ENCODE measurements at places on chromosomes 11 and 22.

DNA sequence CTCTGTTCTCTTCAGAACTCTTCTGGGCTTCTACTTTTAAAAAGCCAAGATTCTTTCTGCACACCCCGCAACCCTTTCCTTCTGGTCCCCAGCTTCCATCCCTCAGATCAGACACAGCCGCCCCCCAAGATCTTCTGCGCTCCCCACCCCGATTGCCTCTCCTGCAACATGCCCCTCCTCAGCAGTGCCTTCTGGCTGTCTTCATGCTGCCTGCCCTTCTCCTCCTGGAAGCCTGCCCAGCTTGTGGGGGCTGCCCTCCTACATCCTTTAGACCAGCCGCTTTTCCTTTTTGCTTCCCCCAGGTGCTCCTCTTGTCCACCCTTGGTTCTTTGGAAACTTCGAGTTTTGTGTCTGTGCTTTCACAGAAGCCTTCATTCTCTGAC lies 144.2 kb downstream of the FEZ1 start:
- no peak for DNase-seq

GRCh38 chr11:78833237-78833636 lies 258.6 kb upstream of the NARS2 start:
- no peak for DNase-seq

GRCh38 chr11:122796128-122796717 lies 42.1 kb upstream of the CRTAM start:
- peak; percentile 75 for DNase-seq

DNA sequence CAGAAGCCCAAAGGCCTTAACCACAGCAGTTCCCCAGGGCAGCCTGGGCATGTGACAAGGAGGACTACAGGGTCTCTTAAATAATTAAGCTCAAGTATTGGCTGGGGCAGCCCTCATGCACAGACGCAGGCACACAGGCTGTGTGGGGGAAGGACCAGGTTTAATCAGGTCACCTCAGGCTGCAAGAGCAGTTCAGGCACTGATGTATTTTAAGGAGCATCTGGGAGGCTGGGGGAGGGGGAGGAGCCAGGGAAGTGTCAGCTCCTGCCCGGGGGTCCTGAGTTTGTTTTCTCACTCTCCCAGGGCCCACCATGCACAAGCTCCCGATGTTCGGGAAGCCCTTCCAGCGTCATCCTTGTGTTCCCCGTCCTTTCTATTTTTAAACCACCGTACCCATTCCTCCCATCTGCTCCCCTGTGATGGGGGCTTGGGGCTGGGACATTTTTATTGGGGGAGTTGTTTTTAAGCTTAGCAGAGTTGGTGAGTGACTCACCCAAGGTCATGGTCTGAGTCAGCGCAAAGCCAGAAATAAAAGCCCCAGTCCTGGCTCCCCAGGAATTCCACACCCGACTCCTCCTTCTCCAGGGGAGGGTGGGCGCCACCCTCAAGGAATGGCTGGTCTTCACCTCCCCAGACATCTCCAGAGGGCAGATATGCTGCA lies 2.4 kb downstream of the CSDC2 start:
- no peak for DNase-seq

DNA sequence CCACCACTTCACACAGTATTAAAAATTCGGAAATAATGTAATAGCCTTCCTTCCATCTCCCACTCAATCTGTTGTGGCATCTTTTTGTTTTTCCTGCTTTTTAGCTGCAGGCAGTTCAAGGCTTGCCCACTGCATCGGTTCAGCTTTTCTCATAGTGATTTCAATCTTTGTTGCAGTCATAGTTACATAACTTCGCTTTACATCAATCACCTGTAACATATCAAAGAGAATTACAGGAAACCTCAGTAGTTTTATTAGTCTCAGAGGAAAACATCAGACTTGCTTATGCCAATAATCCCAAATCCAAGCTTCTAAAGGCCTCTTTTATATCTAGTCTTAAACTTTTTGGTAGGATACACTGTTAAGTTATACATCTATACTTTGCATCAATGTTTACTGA lies 20.5 kb downstream of the CHORDC1 start:
- no peak for DNase-seq

GRCh38 chr11:8612522-8612921 lies 18.5 kb upstream of the STK33 start:
- DNase-seq: no peak

DNA sequence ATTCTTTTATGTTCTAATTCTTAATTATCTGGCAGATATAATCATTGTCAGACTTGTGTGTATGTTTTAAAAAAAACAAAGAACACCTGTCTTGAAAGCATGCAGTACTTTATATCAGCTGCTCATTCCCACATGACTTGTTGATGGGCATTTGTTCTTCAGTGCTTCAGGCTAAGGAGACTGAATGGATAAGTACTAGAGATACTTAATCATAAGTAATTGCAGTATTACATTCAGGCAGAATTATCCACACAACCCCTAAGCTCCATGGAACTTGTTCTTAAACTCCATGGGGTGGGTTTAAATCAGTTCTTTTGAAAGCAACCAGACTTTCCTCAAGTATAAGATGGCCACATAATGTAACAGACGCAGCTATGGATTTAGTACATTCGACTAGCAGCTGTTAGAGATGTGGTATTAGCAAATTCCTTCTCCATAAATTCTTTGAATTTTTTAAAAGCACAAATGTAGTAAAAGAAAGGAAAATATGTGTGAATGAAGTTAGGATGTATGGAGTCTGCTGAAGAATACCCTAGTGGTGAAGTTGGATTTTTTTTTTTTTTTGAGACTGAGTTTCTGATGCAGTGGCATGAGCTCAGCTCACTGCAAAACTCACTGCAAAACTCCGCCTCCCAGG lies 3.0 kb downstream of the JAM3 start:
- peak; percentile 14 for DNase-seq

- peak; percentile 94 for DNase-seq
These were observed at the start of gene SUN2 for GRCh38 chr22:38755911-38756532. Gene SUN2 (minus strand): TSS chr22:38755998. CDS start chr22:38752628, 3,370 bp downstream.

- DNase-seq: no peak
These were observed 11.2 kb downstream of the KCNQ1OT1 start for GRCh38 chr11:2688381-2689231.

- no peak for DNase-seq
These were observed 461.6 kb downstream of the BUD13 start for GRCh38 chr11:116311206-116311605.

- DNase-seq: no peak
These were observed 199.2 kb upstream of the C11orf87 start for GRCh38 chr11:109222761-109223160.

GRCh38 chr11:111878849-111879636 lies at the start of the genes CFAP68 and FDXACB1:
Gene CFAP68 (plus strand): TSS chr11:111879541. CDS start chr11:111879561, 20 bp downstream.
Gene FDXACB1 (minus strand): TSS chr11:111879165. CDS start chr11:111879132, 33 bp downstream.
- DNase-seq: peak; percentile 99

DNA sequence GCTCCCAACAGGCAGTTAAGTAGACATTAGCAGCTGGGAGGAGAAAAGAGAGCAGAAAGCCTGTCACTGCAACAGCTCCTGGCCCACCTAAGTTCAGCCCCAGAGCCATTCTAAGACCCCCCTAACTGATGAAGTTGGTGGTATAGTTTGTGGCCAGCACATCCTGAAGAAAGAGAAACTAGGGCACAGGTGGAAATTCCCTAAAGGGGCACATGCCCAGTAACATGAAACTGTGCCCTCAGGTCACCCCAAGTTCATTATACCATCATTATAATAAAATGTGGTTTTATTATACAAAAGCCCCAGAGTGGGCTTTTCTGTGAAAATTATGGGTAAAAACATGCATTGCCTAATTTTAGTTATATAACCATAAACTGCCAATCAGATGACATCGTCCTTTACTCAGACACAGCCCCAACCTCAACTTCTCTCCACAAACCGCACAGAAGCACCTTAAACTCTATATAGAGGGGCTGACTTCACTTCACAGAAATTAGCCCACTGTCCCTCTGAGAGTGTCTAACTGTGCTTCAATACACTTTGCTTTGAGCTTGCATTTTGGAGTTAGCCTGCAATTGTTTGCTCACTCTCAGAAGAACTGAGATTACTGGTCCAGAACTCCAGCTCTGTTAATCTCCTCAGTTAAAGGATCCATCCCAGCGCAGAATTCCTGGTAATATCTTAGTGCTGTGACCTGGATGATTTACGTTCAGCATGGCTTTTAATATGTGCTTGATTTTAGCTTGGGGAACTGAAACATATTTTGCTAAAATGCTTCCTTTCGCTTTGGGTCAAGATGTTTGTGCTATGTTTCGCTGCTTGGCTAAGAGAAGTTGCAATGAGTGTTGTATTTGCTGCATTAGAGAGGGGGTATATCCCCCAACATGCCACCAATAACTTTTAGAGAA lies 1.8 kb upstream of the APOL3 start:
- DNase-seq: peak; percentile 70

DNA sequence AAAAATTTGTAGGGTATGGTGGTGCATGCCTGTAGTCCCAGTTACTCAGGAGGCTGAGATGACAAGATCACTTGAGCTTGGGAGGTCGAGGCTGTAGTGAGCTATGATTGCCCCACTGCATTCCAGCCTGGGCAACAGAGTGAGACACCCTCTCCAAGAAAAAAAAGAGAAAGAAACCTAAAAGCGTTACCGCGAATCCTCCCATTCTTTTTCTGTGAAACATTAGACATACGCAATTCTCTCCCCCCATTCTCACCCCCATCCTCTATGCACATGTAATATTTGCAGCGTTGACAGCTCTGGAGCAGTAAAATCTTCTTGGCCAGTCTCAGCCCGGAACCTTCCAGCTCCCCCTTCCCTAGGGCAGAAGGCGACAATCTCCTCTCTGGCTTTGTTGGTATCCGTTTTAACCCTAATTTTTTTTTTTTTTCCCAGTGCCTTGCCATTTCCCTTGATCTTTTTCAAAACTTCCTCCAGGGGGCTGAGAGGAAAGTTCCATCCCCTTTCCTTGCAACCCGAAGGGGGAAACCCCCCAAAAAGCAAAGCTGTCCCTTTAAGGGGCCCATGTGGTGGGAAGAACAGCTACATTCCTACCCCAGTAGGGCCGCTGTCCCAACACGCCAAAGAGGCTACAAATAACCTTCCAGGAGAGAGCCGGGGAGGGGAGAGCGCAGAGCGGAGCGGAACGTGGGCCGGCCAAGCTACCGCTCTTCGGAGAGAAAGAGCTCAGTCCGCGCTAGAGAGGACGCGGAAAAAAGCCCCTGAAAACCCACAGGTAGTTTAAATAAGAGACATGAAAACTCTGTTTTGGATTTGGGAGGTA lies 1.9 kb downstream of the LRP4 start:
- peak; percentile 24 for DNase-seq

GRCh38 chr11:114886644-114887265 lies 208.4 kb downstream of the NXPE2 start:
- DNase-seq: no peak

GRCh38 chr22:39470451-39471291 lies 13.9 kb downstream of the MGAT3 start:
- no peak for DNase-seq

GRCh38 chr11:1040428-1041148 lies 4.1 kb upstream of the MUC6 start:
- DNase-seq: no peak
